ENCODE measurements at places on chromosomes 3 and 15.

DNA sequence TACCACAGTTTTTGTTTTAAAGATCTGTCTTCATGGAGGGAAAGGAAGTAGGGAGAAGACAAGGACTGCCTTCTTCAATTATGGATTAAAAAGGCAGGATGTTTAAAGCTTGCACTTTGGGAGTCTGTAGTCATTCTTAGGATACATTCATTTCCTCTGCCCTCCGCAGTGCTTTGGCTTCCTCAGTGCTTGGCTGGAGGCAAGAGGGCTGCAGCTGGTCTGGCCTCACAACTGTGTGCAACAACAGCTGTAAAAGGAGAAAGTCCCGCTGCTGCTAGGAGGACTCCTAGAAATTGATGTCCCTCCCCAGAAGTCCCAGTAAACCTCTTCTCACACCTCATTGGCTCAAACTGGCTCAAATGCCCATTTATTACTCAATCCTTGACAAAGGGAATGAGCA is 54.4 kb upstream of the PPP2R3A start:
- DNase-seq = no peak

DNA sequence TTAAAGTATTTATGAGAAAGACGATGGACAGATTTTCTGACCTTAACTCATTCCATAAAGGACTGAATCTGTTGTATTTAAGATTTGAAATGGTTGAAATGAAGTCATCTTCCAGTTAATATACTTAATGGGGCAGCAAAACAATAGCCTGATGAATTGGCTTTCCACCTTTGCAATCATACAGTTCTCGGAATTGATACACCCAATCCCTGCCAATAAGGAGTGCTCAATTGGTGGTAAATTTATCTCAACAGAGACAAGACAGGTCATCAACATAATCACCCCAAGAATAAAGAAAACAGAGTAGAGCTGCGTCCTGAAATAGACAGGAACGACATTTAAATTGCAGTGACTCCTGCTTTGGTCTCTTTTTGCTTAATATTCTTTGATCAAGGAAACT is 11.2 kb downstream of the ANXA2 start:
- no peak for DNase-seq

DNA sequence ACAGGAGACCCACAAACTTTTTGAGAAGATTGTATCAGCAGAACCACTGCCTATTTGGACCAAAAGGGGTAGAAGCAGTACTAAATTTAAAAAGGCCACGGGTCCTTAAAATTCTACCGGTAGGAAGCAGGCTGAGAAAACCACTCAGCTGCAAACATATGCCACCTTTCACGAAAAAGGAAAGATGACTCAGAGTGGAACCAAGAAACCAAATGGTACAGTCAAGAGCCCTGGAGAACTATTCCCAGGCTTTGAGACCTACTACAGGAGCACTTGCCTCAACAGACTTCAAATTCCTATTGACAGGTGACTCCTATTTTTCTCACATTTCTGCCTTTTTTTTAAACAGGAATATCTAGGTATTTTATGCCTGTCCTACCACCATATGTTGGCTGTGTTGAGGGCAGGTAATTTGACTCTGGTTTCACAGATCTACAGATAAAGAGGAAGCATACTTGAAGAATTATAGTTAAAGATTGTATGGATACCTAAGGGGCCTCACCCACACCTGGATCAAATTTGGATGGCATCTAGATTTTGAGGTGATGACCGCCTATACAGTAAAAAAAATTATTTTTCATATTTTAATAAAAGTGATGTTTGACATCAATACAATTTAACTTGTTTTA is 10.1 kb downstream of the GOLIM4 start:
- no peak for DNase-seq

GRCh38 chr3:178146406-178146831 is 389.8 kb upstream of the KCNMB2 start:
- no peak for DNase-seq

GRCh38 chr3:64921281-64922065 is 233.7 kb upstream of the ADAMTS9 start:
- DNase-seq = no peak
